ENCODE measurements at places on chromosomes 1 and 21. TPM values are rescaled to one million over a fixed set of nuclear protein-coding genes. Genes with fewer than 3 reads are reported as not detected.

RGS5 gene
- total RNA-seq: 106 TPM

MNDA gene
- not detected for total RNA-seq

SPRR2F gene
- not detected for total RNA-seq

CFAP107 gene
- not detected for total RNA-seq

GFI1 gene
- total RNA-seq: 0.15 TPM

CHRNB2 gene
- not detected for total RNA-seq

SLC16A4 gene
- total RNA-seq: 6.8 TPM

KCNN3 gene
- 0.65 TPM for total RNA-seq

RBM11 gene
- 0.91 TPM for total RNA-seq

All from epithelial cell of umbilical artery (primary cell).